ENCODE measurements at places on chromosomes 5 and 9. TPM values are rescaled to one million over a fixed set of nuclear protein-coding genes. Genes with fewer than 3 reads are reported as not detected.

- DNase-seq: no peak
- H3K4me3 ChIP-seq: no peak overlapping the region
- no peaks in the 10 kb centered on the region for H3K36me3 ChIP-seq
- H3K27ac ChIP-seq: no peak overlapping the region
- no peaks in the 10 kb centered on the region for H3K27me3 ChIP-seq
Observed at GRCh38 chr9:10005206-10005605, 607.6 kb downstream of the PTPRD start.

- no peaks in the 10 kb centered on the region for H3K4me1 ChIP-seq
- H3K4me3 ChIP-seq: no peak overlapping the region
- DNase-seq: no peak
- no peaks in the 10 kb centered on the region for H3K36me3 ChIP-seq
- no peak overlapping the region for H3K27ac ChIP-seq
Observed at GRCh38 chr5:173515526-173515925, 100.9 kb downstream of the BOD1 start.

- H3K27me3 ChIP-seq: no peaks in the 10 kb centered on the region
- DNase-seq: no peak
- no peaks in the 10 kb centered on the region for H3K36me3 ChIP-seq
- H3K4me1 ChIP-seq: no peaks in the 10 kb centered on the region
Observed at GRCh38 chr5:59519338-59519737, 374.2 kb downstream of the PDE4D start.

DNA sequence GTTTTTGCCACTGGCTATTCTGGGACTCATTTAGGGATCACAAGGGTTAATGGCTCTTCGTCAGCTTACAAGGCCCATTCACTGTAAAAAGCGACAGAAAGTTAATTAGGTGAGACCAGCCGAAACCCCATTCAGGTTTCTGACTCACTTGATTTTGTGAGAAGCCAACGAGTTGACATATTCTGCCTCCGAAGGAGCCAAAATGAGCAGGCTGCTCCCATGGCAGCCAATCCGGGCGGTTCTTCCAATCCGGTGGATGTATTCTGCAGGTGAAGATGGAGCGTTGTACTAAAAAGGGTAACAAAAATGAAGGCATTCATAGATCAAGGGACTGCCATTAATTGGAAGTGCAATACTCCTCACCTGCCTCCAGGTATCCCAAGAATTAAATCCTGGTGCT is 39.7 kb downstream of the DDX31 start:
- H3K27ac ChIP-seq: no peak overlapping the region
- H3K4me3 ChIP-seq: no peak overlapping the region
- DNase-seq: no peak
- H3K36me3 ChIP-seq: peaks cover 66% of the 10 kb centered on the region
- no peaks in the 10 kb centered on the region for H3K4me1 ChIP-seq

The SNCAIP gene
- total RNA-seq: 4.4 TPM

The POLR3G gene
- total RNA-seq: 1.8 TPM

The ESM1 gene
- 0.68 TPM for total RNA-seq

All from lower lobe of right lung (tissue), 2 donors.